ENCODE measurements at places on chromosomes 1 and 21.
A peak's percentile ranks its signal among the peaks of the same experiment; 100 is the strongest.

- DNase-seq, result no peak
Observed at GRCh38 chr1:54987919-54988705, 7.7 kb downstream of the TMEM61 start.

DNA sequence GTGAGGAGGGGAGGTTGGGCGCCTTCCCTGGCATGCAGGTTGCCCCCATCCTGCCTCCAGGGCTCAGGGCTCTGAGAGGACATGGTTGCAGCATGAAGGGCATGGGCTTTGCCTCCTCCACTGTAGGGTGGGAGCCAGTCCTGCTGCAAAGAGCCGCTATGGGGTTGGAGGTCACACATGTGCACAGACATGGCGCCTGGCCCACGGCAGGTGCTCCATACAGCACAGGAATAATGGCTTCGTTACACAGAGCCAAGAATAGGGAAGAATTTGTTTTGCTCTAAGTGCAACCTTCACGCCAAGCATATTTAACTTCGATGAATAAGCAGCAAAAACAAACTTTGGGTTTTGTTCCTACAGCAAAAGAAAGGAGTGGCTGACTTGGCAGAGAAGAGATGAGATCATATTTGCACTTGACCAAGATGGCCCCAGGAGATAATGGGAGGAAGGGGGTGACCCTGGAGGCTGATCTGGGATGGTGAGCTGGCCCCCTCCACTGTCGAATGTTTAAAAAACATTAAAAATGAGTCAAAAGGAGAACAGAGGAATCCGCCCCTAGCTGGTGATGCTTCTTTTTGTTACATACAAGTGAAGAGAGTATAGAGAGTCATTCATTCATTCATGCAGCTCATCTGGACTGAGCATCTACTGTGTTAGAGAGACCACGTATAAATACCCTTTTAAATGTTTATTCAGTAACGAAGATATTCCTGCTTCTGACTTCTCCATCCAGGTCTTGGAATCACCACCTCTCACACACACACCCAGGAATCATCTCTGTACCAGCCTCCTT is 12.4 kb upstream of the C2CD2 start:
- no peak for DNase-seq

- no peak for DNase-seq
Observed at GRCh38 chr1:160401487-160401805, 1.1 kb downstream of the VANGL2 start.

DNA sequence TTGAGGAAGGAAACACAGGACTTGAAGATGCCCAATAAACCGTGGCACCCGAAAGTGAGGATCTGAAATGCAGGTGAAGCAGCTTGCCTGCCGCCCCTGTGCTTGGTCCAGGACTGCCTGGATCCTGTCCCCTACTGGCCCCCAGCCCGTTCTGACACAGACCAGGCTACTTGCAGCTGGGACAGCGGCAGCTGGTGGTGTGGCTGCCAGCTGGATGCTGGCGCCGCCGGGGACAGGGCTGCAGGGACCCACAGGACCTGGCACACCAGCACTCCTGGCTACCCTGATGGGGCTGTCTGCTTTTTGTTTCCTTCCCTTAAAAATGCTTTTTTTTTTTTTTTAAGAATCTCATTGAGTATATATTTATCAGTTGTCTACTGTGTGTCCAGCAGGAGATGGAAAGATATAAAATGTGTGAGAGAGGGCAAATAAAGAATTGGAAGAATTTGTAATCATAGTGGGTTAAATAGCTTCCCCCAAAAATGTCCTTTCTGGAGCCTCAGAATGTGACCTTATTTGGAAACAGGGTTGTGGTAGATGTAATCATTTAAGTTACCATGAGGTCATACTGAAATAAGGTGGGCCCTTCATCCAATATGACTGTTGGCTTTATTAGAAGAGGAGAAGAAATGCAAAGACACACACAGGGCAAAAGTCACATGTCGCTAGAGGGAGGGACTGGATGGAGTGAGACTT is 165.6 kb downstream of the DSCAM start:
- DNase-seq, result no peak

GRCh38 chr21:15741510-15741909 is 11.7 kb downstream of the USP25 start:
- DNase-seq, result no peak

- DNase-seq, result no peak
Observed at GRCh38 chr21:34022627-34023335, 50.6 kb upstream of the MRPS6 start.

GRCh38 chr21:41507521-41508414 is at the start of gene TMPRSS2:
TMPRSS2 (minus strand) TSS chr21:41508158; CDS start chr21:41498133, 10,025 bp downstream.
- no peak for DNase-seq

- no peak for DNase-seq
Observed at GRCh38 chr1:171999756-172000155, 158.5 kb downstream of the DNM3 start.

DNA sequence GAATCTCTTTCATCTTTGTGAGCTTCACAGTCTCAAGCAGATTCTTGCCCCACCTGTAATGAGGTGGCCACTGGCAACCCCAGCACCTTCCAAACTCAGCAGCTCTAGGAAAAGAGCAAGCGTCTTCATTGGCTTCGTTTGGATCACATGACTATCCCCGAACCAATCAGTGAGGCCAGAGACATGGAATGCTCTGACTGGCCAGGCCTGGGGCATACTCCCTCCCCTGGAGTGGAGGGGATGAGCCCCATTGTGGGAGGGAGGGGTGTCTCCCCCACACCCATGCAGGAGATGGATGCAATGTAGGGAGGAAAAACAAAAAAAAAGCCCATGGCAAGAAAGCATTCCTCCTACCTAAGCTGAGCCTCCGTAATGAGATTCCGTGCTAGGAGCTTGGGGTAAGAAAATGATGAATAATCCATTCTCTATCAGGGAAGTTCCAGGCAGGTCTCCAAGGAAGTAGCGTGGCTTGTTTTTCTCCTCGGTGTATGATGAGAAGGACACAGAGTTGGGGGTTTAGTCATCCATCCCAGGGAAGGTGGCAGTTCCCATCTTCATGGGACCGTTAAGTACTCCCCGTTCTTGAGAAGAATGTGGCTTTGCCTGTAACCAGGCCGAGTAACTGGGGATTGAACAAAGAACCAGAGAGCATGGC is 32.7 kb downstream of the FHAD1 start:
- no peak for DNase-seq

DNA sequence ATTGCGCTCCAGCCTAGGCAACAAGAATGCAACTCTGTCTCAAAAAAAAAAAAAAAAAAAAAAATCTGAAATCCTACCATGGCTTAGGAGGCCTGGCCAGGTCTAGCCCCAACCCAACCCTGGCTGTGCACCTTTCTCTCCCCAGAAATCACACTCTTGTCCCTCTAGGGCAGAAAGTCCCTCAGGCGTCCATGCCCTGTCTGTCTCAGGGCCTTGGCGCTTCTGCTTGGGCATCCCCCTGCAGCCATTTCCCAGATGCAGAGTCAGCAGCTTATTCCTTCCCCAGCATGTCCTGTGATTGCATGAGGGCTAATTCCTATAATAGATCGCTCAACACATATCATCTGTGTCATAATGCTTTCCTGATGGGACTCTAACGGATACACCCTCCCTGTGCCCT is 57.3 kb upstream of the PCP4 start:
- DNase-seq, result no peak

GRCh38 chr21:36194024-36194423 is 37.4 kb downstream of the DOP1B start:
- DNase-seq, result no peak

DNA sequence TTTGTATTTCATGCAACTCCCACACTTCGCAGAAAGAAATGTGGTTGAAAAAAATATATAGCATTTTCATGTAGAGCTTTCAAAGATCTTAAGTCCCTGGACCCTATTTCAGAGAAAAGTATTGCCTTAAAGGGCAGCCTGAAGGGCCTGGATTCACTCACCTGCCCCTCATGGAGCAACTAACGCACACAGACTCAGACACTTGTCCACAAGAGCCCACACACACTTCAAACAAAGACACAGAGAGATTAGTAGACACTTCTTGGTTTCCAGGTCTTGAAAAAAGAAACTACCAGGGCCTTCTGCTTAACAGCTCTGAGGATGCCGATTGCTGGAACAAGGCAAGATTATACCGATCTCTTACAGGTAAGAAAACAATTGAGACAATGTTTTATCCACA is 122.2 kb downstream of the ZBTB18 start:
- DNase-seq, result no peak

- no peak for DNase-seq
Observed at GRCh38 chr1:78184460-78185072, 138.8 kb downstream of the GIPC2 start.

- no peak for DNase-seq
Observed at GRCh38 chr21:33029975-33030461, 4.3 kb downstream of the OLIG2 start.

- DNase-seq, result no peak
Observed at GRCh38 chr1:221294242-221294641, 415.0 kb downstream of the HLX start.

- peak; percentile 33 for DNase-seq
Observed at GRCh38 chr1:235417086-235417697, 50.0 kb downstream of the TBCE start.

DNA sequence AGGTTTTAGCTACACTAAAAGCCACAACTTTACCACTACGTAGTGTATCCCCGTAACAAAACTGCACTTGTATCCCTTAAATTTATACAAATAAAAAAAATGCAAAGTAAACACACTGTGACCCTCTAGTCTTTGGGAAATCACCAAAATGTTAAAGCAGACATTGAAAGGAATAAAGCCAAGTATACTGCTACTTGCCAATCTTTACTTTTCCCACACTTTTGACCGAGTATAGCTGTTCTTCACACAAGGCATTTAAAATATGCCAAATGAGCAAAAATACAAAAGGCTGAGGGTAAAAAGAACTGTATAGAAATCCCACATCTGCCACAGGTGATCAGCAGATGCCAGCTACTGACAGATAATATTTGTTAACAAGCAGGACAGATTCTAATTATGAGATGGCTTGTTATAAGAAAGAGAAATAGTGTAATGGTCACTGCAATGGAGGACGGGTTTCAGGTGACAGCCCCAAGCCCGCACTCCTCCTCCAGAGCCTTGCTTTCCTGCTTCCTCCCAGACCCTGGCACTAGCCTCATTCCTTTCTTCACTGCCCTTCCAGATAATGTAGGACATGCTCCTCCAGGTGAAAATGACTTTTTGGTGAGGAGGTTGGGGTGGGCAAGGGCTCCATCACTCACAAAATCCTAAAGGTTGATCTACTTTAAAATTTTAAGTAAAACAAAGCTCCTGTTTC is 18.1 kb downstream of the KCNT2 start:
- no peak for DNase-seq

DNA sequence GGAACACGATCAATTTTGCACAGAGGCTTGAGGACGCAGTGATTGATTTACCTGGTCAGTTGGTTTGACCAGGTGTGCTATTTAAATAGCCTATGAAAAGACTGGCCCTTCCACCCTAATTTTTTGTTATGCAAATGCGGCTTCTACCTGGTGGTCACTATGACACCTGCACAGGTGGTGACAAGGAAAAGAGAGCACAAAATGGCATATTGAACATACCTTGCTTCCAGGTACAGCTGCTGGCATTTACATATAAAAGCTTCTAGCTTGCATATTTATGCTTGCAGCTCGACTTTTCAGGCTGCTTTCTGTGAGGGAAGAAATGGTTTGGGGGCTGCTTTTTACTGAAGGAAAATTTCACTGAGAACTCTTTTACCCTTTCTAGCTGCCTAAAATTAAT is 15.3 kb upstream of the FMO4 start:
- no peak for DNase-seq

DNA sequence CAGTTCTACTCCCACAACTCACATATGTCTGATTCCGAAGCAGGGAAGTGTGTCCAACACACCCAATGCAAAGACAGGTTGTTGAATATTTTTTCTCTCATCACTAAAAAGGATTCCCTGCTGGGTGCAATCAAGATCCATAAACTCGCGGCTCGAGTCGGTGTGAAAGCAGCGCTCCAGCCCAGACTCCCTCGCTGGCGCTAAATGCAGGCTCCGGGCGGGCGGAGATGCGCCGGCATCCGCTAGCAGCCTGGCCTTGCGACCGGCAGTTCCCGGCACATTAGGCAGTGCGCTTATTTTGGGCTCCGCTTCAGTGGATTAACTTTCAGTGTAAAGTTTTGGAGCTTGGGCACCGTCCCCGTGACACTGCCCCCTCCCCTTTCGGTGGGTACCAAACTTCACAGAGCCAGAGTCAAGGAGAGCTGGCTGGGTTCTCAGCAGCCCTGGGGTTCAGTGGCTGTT is 87.7 kb upstream of the POU3F1 start:
- no peak for DNase-seq

DNA sequence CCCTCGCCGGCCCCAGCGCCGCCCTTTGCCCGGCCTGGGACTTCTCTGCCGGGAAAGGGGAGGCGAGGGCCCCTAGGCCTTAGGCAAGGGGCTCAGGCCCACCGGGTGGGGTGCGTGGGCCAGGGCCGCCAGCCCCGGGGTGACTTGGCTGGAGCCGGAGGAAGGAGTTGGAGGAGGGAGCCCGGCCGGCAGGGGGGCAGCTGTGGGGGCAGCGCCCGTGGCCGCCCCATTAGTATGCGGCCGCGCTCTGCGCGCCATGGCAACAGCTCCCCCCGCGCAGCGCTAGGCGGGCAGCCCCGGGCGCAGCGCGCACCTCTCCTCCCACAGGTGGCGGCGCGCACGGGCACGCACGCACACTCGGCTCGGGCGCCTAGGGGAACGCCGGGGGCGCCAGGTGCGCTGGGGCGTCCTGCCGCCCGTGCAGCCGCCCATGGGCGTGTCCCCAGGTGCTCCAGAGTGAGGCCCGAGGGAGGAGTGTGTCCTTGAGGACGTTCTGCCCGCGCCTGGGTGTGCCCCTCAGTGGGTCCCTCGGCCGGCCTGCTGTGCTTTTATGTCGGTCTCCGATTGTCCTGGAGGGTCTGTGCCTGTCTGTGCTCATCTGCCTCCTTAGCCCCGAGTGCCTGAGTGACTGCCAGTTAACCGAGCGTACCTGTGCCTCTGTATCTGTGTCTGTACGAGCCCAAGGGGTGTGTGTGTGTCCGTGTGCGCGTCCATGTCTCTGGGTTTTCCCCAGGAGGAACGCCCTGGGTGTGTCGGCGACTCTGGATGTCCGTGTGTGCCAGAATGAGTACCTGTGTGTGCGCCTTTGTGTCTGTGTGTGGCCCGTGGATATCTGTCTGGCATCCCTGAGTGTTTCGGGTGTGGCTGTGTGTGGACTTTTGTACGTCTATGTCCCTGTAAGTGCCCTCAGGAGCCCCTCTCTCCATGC is 38.2 kb upstream of the WASF2 start:
- no peak for DNase-seq

DNA sequence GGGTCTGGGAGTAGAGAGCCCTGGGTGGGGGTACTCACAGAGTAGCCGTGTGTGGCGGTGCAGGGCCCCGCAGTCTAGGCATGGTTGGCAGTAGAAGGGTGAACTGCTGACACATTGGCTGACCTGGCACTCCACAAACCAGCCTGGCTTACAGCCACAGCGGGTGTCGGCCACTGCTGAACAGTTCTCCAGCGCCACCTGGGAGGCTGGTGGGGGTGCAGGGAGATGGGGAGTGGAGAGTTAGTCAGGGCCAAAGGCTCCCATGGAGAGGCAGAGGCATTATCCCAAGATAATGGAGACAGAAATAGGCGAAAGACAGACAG is 1.5 kb downstream of the TNFRSF25 start:
- no peak for DNase-seq

GRCh38 chr1:16146279-16147155 is 9.4 kb downstream of the EPHA2 start:
- no peak for DNase-seq

Measured in stimulated activated CD8-positive, alpha-beta memory T cell treated with anti-CD3 and anti-CD28 coated beads, Interleukin-7, amount 100 ng/mL, for 1 hour (primary cell).